ENCODE measurements at places on chromosomes 5 and 9. TPM values are rescaled to one million over a fixed set of nuclear protein-coding genes. Genes with fewer than 3 reads are reported as not detected.

- DNase-seq, result no peak
Measured at GRCh38 chr9:68500457-68501381, 40.0 kb downstream of the TMEM252 start.

- no peak for DNase-seq
Measured at GRCh38 chr5:177368869-177369644, 11.3 kb downstream of the RGS14 start.

GRCh38 chr5:135831439-135831838, 3.0 kb upstream of the SLC25A48 start:
- no peak for DNase-seq

GRCh38 chr9:134917431-134918373, at the start of gene FCN1:
FCN1 (minus strand) TSS chr9:134917912; CDS start chr9:134917871, 41 bp downstream.
- no peak for DNase-seq

- peak; percentile 62 for DNase-seq
Measured at GRCh38 chr5:159017786-159018185, 81.9 kb downstream of the EBF1 start.

- DNase-seq, result no peak
Measured at GRCh38 chr9:78026416-78026815, 5.2 kb downstream of the GNAQ start.

DNA sequence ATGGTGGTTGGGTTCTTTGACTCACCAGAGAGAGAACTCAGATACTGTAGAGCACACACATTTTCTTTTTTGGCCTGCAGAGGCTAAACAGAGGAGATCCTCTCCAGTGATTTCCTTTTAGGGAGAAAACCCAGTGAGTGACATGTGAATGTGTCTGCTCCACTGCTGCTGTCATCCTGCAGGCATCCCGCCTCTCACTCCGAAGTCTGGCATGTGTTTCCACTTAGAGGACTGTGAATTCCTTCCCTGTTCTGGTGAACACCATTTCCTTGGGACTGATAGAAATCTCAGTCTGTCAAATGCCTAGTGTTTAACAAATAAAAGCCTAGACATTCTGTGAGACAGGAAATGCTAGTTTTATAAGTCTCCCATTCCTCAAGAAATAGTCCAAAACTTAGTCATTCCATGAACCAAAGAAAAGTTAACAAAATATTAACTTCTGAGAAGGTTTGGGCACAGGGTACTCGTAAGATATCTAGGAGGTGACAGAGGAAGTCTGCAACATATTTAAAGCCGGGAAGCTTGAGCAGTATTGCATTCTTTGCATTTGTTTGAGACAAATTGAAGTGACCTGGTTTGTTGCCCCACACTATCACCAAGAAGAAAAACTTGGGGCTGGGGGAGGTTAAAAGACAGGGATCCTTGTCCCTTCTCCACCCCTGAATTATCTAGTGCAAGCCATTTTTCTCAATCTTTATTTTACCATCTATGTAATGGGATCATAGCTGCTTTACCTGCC, 74.9 kb upstream of the NIPAL4 start:
- DNase-seq, result no peak

GRCh38 chr5:134053840-134054338, 49.1 kb upstream of the VDAC1 start:
- no peak for DNase-seq

DNA sequence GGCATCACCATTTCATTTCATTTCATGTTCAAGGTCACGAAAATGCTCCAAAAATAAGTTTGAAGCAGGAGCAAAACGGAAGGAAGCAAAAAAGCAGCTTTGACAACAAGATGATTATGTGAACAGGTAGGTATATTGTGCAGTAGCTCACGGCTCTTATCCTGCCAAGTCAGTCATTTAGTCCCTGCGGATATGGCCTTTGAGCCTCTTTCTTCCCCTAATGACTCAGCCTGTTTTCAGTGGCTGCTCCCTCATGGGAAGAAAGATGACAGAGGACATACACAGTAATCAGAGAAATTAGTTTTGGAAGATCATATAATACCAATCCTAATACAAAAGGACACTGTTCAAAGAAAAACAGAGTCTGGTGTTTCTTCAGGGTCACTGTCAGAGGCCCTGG, 155.8 kb upstream of the GRAMD2B start:
- no peak for DNase-seq

- no peak for DNase-seq
Measured at GRCh38 chr5:14925326-14925725, 53.7 kb upstream of the ANKH start.

DNA sequence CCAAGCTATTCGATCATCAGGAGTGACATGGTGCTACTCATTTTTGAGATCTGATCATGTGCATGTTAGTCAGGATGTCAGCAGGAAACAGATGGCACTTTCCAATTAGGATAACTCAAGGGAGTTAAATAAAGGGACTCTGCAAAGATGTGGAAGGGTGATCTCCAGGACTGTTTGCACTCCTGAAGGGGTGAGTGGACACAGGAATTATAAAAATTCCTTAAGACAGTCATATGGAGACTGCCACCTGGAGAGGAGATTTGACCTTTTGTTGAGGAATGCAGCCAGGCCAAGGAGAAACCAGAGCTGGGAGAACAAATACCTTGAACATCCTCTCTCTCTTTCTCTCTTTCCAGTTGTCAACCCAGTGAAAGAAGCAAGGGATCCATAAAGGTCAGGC, 189.1 kb downstream of the GABRG2 start:
- no peak for DNase-seq

DNA sequence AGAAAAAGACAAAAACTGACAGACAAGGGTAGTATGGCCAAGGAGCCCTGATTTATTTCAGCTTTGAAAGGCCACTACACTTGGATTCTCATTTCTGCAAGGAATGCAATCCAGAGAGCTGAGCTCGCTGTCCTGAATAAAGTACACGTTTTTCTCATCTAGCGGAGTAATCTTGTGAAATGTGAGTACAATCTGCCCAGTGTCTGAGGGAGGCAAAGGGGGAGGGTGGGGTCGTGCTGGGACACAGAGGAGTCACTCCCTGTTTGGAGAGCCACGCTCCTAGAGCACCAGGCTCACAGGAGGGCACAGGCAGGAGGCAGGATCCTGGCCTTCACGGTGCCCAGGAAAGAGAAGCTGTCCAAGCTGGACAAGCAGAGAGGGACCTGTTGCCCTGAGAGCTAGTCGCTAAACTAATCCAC, 51.0 kb upstream of the IFNK start:
- peak; percentile 65 for DNase-seq

DNA sequence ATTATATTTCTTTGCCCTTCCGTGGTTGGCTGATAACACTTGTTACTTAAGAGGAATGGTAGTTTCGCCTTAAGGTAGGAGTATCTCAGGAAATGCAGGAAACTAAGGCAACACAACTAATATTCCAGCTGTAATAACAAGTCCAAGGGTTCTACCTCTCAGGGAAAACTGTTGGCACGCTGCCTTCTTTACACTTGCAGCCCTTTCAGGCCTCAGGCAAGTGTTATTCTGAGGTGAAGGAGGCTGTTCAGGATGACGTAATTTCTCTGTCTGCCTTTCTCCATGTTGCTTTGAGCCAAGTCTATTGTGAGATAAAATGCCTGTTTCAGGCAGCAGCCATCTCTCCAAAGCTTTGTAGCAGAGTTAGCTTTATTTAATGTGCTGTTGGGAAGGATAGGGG, 38.0 kb downstream of the VCAN start:
- no peak for DNase-seq

DNA sequence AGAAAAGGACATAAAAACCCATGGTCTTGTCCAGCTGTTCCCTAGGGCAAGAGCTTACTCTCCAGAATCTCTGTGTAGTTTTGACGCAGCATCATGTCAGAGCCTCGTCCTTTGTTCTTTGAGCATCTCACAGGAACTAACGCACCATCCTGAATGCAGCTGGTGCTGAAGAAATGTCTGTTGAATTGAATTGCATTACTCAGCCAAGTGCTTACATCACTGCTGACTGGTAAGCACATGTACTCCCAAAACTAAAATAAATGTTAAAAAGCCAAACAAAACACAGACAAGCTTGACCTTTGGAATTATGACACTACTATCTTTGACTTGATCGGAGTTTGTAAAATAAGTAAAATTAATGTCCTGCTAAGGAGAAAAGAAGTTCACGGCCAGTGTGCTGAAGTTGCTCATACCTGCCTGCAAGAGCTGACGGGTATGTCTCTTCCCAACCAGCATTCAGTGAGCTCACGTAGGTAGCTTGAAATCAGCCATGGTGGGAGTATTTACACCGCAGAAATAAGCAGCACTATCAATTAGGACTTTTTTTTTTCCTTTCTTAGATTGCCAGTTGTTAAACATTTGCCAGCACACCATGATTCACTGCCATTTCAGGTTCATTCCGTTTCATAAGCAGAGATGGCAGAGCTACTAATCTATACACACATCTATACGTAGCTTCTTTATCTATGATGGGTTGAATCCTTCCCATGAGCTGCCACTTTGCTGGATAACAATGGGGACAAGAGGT, 310.6 kb upstream of the MSX2 start:
- DNase-seq, result no peak

DNA sequence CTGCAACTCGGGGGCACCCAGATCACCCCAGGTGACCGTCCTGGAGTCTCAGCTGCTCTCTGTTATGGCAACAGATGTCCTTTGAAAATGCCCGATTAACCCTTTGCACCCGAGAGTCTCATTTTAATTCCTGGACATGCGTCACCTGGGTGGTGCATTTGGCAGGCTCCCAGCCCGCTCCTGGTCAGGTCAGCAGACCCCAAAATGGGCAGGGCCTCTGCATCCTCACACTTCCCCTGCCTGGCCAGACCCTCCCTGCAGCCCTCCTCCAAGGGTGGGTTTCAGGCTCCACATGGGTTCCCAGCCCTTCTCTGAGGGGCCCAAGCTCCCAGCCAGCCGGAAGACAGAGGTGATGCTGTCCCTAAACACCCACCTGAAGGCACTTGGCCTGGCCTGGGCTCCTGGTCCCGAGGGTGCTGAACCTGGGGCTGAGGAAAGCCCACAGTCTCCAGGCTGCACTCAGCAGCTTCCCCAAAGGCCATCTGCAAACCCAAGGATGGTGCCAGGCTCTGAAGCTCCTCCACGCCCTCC, 69.4 kb downstream of the PSMB7 start:
- DNase-seq, result no peak

GRCh38 chr5:150270541-150271295, 18.9 kb downstream of the CAMK2A start:
- DNase-seq, result peak; percentile 65

GRCh38 chr9:21770871-21771560, 31.4 kb upstream of the MTAP start:
- DNase-seq, result no peak

GRCh38 chr5:28788954-28789353, 1750.6 kb upstream of the CDH9 start:
- no peak for DNase-seq

PCDHAC2 gene
- polyA plus RNA-seq, result 0.01 TPM

SHISAL2B gene
- 0.06 TPM for polyA plus RNA-seq

ATOX1 gene
- 60.5 TPM for polyA plus RNA-seq

C1QTNF2 gene
- 0.40 TPM for polyA plus RNA-seq

CACFD1 gene
- 5.6 TPM for polyA plus RNA-seq

QRFP gene
- polyA plus RNA-seq, result 0.01 TPM

PCDH12 gene
- polyA plus RNA-seq, result 1.5 TPM

IFNK gene
- not detected for polyA plus RNA-seq

UBE2B gene
- polyA plus RNA-seq, result 146 TPM

CDX1 gene
- 0.06 TPM for polyA plus RNA-seq

HABP4 gene
- 8.7 TPM for polyA plus RNA-seq

ZFP37 gene
- polyA plus RNA-seq, result 1.0 TPM

VLDLR gene
- polyA plus RNA-seq, result 10.3 TPM

All from psoas muscle (tissue), 8 donors.